Activated CD8-positive, alpha-beta memory T cell treated with anti-CD3 and anti-CD28 coated beads for 1 hour (primary cell): ENCODE measurements at places on chromosomes 7 and 10.
A peak's percentile ranks its signal among the peaks of the same experiment; 100 is the strongest.

- no peak for DNase-seq
Observed at GRCh38 chr10:108801775-108802517, 1121.4 kb downstream of the XPNPEP1 start.

DNA sequence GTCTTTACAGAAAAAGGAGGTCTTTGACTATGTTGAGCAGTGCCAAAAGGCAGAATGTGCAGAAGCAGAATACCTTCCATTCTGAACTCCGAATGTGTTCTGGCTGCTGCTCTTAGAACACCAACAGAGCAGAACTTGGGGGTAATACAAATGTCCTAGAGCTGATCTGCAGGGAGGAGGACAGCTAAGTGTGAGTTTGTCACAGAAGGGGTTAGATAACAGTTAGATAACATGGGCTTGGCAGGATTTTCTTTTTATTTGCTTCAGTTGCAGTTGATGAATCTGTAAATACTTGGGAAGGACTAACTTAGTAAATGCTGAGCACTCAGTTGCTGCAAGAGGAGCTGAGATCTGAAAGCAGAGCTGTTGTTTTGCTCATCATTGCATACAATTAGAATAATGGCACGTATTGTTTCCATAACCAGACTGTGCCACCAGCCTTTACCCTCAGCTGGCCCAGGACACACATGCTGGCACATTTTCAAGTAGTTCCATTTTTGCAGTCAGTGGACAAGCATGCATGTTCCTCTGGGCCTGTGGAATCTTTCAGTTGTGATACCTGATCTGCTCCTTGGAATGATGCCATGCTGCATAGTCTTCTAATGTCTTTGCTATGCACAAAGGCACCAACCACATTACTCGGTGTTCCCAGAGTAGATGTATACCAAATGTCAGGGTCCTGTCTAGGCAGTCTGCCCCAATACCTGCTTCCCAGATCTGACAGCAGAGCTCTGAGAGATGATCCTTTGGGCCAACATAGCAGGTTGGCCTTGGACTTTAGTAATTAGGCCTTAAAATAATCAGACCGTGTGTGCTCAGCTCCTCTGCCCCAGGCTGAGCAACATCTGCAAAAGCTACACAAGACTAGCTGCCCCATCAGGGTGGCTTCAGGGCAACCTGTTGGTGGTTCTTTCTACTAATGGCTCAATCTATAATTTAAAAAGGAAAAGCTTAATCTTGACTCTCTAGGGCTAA is 55.7 kb downstream of the GSDME start:
- no peak for DNase-seq

DNA sequence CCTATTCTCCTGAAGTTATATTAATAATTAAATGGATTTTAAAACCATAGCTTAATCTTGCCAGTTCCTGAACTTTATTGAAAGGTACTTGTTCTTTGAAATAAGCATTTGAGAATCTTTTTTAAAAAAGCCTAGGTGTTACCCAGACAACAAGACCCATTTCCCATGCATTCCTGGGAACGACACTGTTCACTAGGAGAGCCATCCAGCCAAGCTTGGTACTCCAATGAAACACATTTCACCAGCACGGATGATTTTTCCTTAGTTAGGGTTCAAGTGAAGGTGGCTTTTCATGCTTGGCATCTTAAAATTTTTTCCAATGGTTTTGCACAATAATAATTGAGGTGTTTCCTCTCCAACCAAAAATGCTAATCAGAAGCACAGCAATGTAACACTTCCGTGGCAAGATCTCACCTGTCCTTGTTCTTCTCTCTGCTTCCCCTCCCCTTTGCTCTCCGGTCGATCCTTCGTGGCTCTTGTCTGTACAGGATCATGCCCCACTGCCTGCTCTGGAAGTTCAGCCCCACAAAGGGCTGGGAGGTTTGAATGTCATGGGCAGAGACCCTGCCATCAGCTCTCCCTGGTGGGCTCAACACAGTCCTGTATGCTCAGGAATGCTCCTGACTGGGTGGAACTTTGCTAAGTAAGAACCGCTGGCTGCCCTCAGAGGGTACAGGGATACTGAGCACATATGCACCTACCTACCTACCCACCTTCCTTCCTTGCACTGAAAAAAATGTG is 69.7 kb upstream of the AQP1 start:
- DNase-seq = no peak

GRCh38 chr10:15896654-15897053 is 36.3 kb upstream of the MINDY3 start:
- no peak for DNase-seq

GRCh38 chr7:70693686-70694433 is 438.1 kb upstream of the GALNT17 start:
- peak; percentile 31 for DNase-seq

- DNase-seq = no peak
Observed at GRCh38 chr7:55552320-55553023, 19.8 kb downstream of the VOPP1 start.

DNA sequence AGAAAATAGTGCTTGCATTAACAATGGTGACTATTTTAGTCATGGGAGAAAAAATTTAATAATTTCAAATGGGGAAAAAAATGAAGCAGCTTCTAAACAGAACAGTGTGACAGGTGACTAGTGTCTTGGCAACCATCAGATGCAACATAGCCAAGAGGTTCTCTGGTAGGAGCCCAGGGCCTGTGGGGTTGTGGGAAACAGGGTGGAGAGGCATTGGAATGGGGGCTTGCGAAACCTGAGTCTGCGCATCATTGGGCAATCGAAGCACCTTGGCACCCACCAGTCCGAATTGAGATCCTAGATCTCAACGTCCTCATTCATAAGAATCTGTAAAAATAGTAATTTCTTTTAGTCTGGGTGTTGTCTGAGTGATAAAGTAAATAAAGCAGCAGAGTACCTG is 19.2 kb upstream of the PARD3 start:
- DNase-seq = no peak
